PC-9 (cell line): ENCODE measurements at places on chromosomes 3 and 15. TPM values are rescaled to one million over a fixed set of nuclear protein-coding genes. Genes with fewer than 3 reads are reported as not detected.

Gene SHF
- 6.1 and 6.3 TPM in 2 replicates for total RNA-seq

Gene LMOD3
- total RNA-seq, result not detected in 2 replicates

Gene LRRFIP2
- total RNA-seq, result 34.5 and 40.2 TPM in 2 replicates

Gene OXTR
- 3.4 and 6.9 TPM in 2 replicates for total RNA-seq

Gene ARHGEF26
- total RNA-seq, result 7.9 and 10.0 TPM in 2 replicates

Gene SLC38A3
- 0.33 and 0.37 TPM in 2 replicates for total RNA-seq

Gene UCN2
- 2.8 and 4.2 TPM in 2 replicates for total RNA-seq

Gene TRIM42
- total RNA-seq, result not detected in 2 replicates

Gene DNAH12
- total RNA-seq, result 0.10 and 0.22 TPM in 2 replicates

Gene PDCD10
- 79.5 and 84.6 TPM in 2 replicates for total RNA-seq

Gene GTF2A2
- 80.8 and 111 TPM in 2 replicates for total RNA-seq

Gene MYEF2
- 1.7 and 2.1 TPM in 2 replicates for total RNA-seq

Gene NMNAT3
- total RNA-seq, result 1.6 and 3.0 TPM in 2 replicates

Gene TGM5
- total RNA-seq, result 0.39 and 1.7 TPM in 2 replicates

Gene ZNF662
- 7.5 and 9.2 TPM in 2 replicates for total RNA-seq

Gene C3orf85
- not detected in 2 replicates for total RNA-seq

Gene GOLGA8J
- total RNA-seq, result not detected in 2 replicates

Gene LRRK1
- total RNA-seq, result 15.7 and 22.4 TPM in 2 replicates

Gene IL12A
- total RNA-seq, result 0.28 and 0.40 TPM in 2 replicates

Gene LYZL4
- not detected in 2 replicates for total RNA-seq

Gene ARIH1
- total RNA-seq, result 144 and 190 TPM in 2 replicates

Gene SRP14
- 141 and 196 TPM in 2 replicates for total RNA-seq

Gene SEMA6D
- not detected in 2 replicates for total RNA-seq

Gene CADPS
- not detected in 2 replicates for total RNA-seq

Gene CHRNA5
- 9.5 and 10.7 TPM in 2 replicates for total RNA-seq

Gene PCSK6
- 26.3 and 27.2 TPM in 2 replicates for total RNA-seq

Gene PRR23E
- total RNA-seq, result not detected in 2 replicates

Gene ADAMTS9
- total RNA-seq, result 1.2 and 4.5 TPM in 2 replicates

Gene UROC1
- not detected in 2 replicates for total RNA-seq

Gene LEKR1
- 3.2 and 3.9 TPM in 2 replicates for total RNA-seq
